ENCODE measurements at places on chromosomes 2 and 18. TPM values are rescaled to one million over a fixed set of nuclear protein-coding genes. Genes with fewer than 3 reads are reported as not detected.
A peak's percentile ranks its signal among the peaks of the same experiment; 100 is the strongest.

- peaks cover 54% of the 10 kb centered on the region for H3K27me3 ChIP-seq
- H3K4me3 ChIP-seq: no peak overlapping the region
- H3K36me3 ChIP-seq: no peaks in the 10 kb centered on the region
- H3K27ac ChIP-seq: no peak overlapping the region
- DNase-seq: no peak
Measured at GRCh38 chr2:218896501-218897393, 16.1 kb downstream of the WNT10A start.

GRCh38 chr18:28903306-28903705, 726.4 kb upstream of the CDH2 start:
- DNase-seq: peak; percentile 51
- peaks cover 19% of the 10 kb centered on the region for H3K4me1 ChIP-seq
- H3K27ac ChIP-seq: no peak overlapping the region
- no peaks in the 10 kb centered on the region for H3K36me3 ChIP-seq

DNA sequence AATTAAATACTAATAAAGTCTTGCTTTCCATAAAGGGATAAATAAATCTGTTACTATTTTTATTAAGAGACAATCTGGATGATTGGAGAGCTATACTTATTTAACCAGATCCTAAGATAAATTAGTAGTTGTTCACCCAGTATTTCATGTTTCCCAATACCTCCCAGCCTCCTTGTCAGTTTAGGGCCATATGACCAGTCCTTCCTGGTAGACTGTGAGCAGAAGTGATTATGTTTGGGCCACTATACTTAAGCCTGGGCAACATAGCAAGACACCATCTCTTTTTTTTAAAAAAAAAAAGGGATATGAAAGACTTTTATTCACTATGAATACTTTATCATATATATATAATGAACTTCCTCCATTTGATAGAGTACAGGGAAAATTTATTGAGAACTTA, 48.8 kb upstream of the PPM1B start:
- no peaks in the 10 kb centered on the region for H3K36me3 ChIP-seq
- peak; percentile 19 for DNase-seq

- H3K4me3 ChIP-seq: no peak overlapping the region
- DNase-seq: peak; percentile 21
- H3K27ac ChIP-seq: no peak overlapping the region
- no peaks in the 10 kb centered on the region for H3K36me3 ChIP-seq
- H3K4me1 ChIP-seq: no peaks in the 10 kb centered on the region
Measured at GRCh38 chr2:234797566-234798250, 154.1 kb upstream of the SH3BP4 start.

TFPI gene
- 31.5 TPM for total RNA-seq

MEIS1 gene
- 21.4 TPM for total RNA-seq

SERPINB2 gene
- 6.1 TPM for total RNA-seq

All from GM23248 (cell line).